ENCODE measurements at places on chromosomes 3 and 15.

- no peak for DNase-seq
Measured at GRCh38 chr15:100778831-100779288, 100.8 kb upstream of the ALDH1A3 start.

GRCh38 chr3:55884491-55885285, 397.6 kb upstream of the WNT5A start:
- no peak for DNase-seq

DNA sequence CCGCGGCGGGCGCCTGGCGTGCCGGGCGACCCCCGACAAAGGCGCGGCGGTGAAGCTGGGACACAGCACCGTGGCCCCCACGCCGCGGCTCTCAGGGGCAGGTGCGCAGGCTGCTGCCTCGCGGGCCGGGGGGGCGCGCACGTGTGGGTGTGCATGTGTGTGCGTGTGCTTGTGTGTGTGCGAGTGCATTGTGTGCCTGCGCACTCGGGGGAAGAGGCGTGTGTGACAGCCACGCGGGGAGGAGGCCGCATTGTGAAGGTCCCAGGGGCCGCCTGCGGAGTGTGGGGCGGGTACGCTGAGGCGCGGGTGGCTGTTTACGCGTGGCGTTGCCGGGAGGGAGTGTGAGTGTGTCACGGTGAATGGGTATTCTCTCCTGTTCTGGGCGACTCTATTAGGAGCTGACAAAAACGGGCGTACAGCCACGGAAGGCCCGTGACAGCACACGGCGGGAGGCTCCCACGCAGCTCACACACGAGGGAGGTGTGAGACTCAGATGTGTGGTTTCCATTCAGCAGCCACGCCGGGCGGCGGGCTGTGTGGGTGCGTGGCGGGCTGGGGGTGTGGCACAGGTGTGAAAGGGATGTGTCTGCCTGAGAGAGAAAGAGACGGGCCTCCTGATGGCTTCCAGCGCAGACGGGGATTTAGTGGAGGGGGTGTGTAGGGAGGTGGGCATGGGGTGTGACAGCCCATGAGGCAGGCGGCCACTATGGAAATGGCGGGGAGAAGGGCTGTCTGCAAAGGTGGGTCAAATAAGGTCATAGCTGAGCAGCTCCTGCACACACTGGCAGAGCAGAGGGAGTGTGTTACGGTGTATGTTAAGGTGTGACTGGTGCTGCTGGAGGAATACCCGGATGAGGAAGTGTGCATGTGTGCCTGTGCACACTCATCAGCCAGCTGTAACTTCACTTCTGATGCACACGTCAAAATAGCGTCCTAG, 750 bp downstream of the PODXL2 start:
- DNase-seq, result peak; percentile 51

DNA sequence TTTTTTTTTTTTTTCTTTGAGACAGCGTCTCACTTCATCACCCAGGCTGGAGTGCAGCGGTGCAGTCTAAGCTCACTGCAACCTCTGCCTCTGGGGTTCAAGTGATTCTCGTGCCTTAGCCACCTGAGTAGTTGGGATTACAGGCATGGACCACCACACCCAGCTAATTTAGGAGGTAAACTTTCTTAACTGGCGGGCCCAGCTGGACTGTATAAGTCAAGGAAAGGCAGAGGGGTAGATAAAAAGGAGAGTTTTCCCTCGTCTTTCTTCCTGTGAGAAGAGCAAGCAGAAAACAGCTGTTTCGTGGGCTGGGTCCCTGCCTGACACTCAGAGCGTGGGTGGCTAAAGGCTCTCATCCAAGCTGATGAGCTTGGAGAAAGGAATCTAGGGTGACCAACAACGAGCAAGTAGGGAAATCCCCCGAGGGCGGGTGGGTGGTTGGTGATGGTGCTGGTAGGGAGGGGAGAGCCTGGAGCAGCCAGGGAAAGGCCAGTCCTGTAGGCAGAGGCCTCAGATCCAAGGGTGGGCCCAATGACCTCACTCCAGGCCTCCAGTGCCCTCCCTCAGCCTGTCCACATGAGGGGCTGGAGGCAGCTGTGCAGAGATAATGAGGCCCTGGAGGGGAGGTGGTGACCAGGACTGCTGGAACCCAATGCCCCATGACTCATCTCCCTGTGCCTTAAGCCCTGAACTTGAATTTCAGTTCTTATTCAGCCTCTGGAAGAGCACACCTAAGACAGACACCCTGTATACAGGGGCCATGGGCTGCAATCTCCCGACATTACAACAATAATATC, 43.1 kb upstream of the LIMD1 start:
- DNase-seq, result no peak

GRCh38 chr3:108215871-108216270, 6.4 kb downstream of the IFT57 start:
- DNase-seq, result peak; percentile 6

DNA sequence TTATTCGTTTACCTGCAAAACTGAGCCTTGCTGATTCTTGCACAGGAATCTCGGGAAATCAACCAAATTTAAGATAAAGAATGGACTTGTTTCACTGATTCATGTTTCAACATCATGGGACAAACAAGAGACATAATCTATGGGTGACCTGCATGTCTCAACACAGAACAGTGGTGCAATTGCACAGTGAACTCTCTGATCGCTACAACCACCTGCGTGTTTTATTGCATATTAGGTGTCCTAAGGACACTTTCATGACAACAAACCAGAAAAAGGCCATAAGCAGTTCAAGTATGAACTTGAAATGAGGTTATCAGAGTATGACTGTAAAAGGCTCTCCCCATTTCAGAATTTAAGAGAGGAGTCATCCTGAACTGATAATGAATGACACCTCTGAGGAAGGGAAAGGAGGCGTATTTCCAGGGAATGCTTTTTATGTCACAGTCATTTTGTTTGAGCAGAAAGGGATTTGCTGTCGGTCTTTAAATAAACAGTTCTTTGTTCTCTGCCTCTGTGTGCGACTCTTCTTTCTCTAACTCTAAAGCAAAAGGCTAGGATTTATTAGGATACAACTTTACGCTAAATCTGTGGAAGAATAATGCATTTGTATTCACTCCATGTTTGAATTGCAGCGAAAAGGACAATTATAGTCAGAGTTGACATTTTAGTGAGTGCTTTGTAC, 167.2 kb downstream of the RBMS3 start:
- DNase-seq, result no peak

DNA sequence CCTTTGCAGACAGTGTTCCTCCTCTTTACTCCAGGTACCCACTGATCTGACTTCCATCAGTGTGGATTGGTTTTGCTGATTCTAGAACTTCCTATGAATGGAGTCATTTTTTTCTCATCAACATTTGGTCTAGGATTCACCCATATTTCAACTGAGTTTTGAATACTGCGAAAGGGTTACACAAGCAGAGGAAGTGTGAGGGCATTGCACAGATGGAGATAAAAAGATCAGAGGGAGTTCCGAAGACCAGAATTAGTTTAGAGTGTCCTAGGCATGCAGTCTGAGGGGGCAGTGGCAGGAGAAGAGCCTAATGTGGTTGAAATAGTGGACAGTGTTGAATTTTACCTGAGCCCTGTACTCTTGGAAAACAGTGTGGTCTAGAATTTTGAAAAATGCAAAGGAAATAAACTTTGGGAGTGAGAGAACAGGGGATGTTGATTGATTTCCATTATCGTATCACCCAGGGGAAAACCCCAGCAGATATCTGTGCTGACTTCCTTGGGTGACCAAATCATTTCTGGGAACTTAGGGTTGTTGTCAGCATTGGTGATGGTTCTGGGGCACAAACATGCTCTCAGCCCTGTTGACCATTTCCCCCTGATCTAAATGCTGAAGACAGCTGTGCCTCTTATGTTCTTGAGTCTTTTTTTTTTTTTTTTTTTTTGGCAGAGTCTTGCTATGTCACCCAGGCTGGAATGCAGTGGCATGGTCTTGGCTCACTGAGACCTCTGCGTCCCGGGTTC, 327.4 kb upstream of the LRRFIP2 start:
- DNase-seq, result no peak

- no peak for DNase-seq
Measured at GRCh38 chr15:81642451-81642990, 268.5 kb upstream of the TMC3 start.

DNA sequence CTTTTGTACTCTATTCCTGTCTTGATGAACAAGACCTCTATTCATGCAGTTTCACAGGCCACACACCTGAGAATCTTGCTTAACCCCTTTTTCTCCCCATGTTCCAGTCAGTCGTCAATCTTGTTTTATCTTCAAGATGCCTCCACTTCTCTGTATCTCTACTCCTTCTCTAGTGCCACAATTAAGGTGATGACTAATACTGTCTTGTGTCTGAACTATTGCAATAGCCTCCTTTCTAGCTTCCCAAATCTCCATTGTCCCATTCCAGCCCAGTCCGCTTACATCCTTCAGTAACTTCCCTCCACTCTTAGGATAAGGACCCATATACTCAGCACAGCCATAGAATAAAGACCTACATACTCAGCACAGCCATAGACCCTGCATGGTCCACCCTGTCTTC, 24.7 kb downstream of the CHST14 start:
- no peak for DNase-seq

- no peak for DNase-seq
Measured at GRCh38 chr3:32255345-32255744, 16.9 kb downstream of the CMTM8 start.

DNA sequence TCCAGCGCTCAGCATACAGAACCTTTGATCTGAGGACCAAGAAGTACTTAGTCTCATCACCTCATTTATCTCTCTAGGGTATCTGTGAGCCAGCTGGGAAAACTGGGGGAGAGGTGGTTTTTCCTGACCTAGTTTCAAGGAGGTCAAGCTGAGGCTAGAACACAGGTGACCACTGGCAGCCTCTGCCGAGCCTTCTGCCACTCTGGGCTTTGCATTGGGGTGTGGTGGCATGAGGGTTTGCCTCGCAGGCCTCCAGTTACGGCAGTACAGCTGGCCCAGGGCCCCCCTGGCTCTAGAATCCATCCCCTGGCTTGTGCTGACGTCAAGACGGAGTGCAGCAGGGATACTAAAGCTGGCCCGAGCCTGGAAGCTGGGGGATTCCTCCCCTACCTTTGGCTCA, 34.7 kb upstream of the CDCP1 start:
- no peak for DNase-seq

GRCh38 chr15:100060276-100060926, 281.4 kb downstream of the ADAMTS17 start:
- no peak for DNase-seq

DNA sequence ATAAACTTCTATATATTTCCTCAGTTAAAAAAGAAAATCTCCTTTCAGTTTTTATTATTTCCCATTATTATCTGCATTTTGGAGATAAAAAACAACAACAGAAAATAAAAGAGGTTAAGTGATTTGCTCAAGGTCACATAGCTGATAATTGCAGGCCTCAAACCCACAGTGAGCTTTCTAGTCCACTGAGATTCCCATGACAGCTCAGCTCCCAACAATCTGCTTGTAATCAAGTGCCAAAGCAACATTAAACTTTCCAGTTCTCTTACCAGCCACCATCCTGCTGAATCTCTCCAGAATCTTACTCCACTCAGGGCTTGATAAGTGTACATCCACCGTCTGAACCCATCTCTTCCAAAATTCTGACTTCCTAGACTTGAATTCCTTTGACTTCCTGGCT, 318.2 kb upstream of the SEMA6D start:
- no peak for DNase-seq

DNA sequence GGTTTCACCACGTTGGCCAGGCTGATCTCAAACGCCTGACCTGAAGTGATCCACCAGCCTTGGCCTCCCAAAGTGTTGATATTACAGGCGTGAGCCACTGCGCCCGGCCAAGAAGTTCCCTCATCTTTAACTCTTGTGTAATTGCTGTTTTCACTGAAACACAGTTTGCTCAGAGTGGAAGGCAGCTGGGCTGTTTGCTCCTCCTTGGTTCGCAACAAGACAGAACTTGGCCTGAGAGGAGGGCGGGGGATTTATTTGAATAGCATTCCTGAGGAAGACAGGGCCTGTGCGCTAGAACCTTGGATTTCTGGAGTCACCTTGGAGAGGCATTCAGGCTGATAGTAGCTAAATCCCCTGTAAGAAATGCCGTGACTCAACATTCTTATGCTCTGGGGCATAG, 226.7 kb upstream of the MCTP2 start:
- no peak for DNase-seq

- DNase-seq, result no peak
Measured at GRCh38 chr3:24773798-24774197, 279.1 kb upstream of the THRB start.

DNA sequence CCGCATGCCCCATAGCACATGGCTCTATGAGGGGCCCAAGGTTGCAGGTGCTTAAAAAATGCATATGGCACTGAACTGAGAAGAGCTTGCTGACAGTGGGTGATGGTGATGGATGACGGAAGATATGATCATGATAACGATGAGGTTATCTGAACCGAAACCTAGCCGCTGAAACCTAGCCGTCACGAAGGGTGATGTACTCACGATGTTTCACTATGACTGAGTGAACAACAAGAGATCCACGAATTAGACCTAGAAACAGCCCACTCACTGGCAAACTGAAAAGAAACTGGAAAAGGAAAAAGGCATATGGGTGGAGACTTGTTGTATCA, 57.6 kb upstream of the BCL6 start:
- DNase-seq, result peak; percentile 72

DNA sequence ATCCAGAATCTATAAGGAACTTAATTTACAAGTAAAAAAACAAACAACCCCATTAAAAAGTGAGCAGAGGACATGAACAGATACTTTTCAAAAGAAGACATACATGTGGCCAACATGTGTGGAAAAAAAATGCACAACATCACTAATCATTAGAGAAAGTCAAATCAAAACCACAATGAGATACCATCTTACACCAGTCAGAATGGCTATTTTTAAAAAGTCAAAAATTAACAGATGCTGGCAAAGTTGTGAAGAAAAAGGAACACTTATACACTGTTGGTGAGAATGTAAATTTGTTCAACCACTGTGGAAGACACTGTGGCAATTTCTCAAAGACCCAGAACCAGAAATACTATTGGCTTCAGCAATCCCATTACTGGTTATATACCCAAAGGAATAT, 830.0 kb upstream of the ALCAM start:
- no peak for DNase-seq

DNA sequence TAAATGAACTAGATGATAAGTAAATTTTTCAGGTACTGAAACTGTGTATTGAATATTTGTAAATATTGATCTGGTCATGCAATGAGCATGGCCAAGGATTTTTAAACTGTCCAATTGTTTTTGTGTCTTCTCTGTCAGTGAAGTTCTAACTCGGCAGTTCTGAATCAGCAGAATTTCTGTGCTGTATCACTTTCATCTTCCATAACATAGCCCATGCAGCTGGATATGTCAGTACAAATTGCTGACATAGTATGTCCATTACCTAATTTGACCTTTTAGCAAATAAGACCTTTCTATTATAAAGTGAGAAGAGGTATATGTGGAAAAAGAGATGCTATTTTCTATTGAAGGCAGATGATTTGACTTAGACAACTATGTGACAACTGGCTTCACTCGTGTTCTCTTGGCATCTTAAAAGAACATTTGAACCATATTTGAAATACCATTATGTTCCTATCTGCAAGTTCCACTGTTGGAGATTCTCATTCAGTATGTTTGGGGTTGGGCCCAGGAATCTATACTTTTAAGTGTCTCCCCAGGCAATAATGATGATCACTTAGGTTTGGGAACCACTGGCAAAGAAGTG, 90.4 kb downstream of the CMSS1 start:
- DNase-seq, result no peak

All from CD4-positive, alpha-beta T cell treated with Interferon alpha-2 for 1 hour (primary cell).